ENCODE measurements at places on chromosomes 1 and 21.

DNA sequence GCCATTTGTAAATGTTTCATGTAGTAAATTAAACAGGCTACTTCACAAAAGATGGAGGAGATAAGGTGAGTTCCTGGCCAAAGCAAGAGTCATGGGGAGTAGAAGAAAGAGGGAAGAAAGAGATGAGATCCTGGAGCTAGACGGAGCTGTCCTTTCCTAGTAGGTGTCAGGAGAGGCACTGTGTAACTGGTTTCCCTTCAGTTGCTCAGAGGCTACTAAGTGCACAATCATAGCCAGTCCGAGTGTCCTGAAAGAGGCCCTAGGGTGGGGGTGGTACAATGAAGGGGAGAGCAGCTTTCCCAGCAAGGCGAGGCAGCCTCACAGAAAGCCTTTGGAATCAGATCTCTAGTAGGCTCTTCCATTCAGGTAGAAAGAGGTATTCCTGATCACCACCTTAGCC, 390.9 kb downstream of the KCNH1 start:
- DNase-seq = no peak

DNA sequence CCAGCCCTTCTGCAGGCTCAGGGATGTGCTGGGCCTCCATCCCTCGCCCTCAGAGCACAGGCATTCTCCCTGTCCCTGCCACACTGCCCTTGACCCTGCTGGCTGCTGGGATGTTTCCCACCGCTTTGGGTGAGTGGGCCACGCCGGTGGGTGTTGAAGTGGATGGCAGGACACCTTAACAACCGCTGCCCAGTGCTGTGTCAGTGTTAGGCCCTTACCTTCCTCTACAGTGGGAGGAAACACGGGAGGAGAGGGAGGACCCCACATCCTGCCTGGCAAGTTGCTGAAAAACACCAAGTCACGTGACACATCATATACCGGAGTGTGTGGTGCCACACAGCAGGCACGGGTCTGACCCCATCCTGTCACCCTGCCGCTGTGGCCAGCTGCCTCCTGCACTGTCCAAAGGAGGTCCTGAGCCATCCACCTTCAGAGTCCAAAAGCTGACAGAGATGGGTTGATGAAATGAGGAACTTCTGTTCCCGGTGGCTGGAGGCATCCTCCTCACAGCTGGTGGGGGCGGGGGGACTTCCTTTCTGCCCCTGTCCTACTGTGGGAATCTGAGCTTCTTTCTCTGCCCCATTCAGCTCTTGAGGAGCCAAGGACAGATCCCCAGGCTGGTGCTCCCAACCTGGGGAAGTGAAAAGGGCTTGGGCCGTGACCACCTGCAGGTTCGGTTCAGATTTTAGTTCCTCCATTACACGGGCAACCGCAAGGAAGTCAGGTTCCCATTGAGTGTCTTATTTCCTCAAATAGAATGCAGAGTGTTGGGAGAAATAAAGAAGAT, 3.2 kb upstream of the THEMIS2 start:
- DNase-seq = no peak

GRCh38 chr1:92858564-92859399, 26.9 kb downstream of the RPL5 start:
- DNase-seq = peak; percentile 66

GRCh38 chr1:60924964-60925798, 157.2 kb upstream of the NFIA start:
- peak; percentile 40 for DNase-seq

DNA sequence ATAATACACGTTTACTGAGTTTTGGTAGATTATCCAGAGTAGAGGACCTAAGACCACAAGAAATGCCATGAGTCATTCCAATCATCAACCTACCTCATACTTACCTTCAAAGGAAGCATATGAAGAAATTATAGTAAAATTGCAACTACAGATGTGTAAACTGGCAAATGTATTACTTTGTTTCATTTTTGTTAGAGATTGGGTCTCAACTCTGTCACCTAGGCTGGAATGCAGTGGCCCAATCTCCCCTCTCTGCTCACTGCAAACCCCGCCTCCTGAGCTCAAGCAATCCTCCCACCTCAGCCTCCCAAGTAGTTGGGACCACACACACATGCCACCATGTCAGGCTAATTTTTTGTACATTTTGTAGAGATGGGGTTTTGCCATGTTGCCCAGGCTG, 5.2 kb downstream of the TMCO1 start:
- DNase-seq = no peak

DNA sequence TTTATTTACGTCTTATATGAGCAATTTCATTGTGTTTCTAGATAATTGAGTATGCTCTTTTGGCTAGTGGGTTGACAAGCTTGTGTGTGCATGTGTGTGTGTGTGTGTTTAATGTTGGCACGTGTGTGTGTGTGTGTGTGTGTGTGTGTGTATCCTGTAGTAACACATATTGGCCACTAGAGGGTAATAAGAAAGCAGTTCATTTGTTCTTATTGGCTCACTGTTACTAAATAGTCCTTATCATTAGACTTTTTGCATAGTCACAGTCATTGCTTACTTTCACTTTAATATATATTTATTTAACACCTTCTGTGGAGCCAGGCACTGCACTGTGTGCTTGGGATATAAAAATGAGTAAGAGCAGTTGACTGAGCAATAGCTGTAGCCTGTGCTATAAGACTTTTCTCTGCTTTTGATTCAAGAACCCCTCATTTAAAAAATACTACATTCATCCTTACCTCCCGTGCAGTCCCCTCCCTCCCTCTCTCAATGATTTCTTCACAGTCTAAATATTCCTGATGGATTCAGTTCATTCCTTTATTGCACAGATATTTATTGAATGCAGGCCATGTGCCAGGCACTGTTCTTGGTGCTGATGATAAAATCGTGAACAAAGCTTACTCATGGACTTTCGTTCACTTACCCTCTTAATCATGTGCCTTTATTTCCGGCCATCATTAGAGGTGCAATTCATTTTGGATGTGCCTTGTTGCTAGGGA, 96.7 kb downstream of the DYRK1A start:
- DNase-seq = no peak
